ENCODE measurements at places on chromosomes 4 and X.

GRCh38 chr4:87058356-87059073 lies 123.7 kb downstream of the AFF1 start:
- DNase-seq: no peak

GRCh38 chrX:3451571-3451970 lies 105.1 kb upstream of the MXRA5 start:
- no peak for DNase-seq

GRCh38 chr4:89556601-89557305 lies 249.2 kb upstream of the GPRIN3 start:
- DNase-seq: no peak

DNA sequence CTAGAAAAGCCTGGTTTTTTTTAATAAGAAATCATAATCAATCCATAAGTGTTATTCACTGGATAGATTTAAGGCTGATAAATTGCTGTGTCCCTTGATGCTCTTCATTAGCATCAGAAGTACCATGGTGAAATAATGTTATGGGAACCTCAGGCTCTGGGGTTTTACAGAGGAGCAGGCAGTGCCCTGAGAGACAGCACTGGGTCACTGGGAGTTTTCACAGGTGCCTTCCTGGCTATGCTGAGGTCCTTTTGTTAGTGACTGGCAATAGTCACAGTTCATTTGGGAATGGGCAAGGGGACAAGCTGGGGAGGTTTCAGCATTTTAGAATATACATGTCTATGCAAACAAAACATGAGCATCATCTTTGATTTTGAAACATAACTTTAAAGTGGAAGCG lies 38.6 kb downstream of the ANK2 start:
- DNase-seq: no peak

GRCh38 chrX:140180585-140180984 lies 215.3 kb upstream of the CXorf66 start:
- DNase-seq: no peak

- no peak for DNase-seq
Observed at GRCh38 chr4:156763511-156763910, 208.1 kb downstream of the PDGFC start.

DNA sequence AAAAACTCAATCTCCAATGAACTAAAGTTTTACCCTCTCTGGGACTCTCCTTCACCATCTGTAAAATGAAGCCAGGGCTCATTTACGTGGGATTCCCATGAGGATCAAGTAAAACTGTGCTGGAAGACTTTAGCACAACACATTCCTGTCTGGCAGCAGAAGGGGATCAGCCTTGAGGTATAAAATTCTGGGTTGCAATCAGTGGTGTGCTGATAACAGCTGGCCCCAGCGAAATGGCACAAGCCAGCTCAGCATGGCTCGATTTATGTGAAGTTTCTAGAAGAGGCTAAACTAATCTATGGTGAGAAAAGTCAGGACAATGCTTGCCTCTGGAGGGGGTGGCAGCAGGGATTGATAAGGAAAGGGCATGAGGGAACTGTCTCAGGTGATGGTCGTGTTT lies 28.4 kb downstream of the ZNF630 start:
- DNase-seq: no peak

DNA sequence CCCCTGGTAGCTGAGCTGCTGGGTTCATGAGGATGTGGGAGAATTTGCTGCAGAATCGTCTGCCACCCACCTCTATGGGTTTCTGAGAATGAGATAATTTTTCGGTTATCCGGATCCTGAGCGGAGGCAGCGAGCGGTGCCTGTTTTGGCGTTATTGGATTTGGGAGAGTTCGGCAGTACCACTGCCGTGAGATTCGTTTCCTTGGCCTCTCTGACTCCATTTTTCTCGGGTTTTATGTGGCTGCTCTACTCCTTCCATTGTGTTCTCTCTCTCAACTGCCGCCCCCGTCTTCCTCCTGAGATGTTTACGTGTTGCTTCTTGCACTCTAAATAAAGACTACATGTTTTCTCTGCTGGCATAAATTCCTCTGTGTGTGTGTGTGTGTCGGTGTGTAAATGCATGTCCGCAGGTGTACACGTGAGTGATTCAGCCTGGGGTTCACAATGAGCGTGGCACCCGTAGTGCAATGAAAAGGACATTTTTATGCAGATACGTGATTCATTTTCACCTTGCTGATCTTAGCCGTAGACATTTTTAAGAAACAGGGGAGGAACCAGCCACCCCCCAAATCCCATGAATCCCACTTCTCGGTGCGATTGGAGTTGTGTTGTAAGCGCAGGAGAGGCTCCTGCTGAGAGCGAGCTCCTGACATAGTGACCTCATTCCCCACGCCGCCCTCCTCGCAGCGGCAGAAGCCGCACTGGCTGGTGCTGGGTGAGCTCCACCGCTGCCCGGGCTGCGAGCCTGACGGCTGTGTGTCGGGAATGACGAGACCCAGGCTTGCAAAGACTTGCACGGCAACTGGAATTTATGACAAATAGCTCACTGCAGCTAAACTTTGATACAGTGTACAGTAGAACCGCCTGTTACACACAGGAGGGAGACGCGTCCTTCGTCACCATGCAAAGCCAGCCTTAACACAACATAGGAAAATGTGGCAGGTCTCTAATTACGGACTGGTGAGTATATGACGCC lies 82.2 kb downstream of the STOX2 start:
- no peak for DNase-seq

DNA sequence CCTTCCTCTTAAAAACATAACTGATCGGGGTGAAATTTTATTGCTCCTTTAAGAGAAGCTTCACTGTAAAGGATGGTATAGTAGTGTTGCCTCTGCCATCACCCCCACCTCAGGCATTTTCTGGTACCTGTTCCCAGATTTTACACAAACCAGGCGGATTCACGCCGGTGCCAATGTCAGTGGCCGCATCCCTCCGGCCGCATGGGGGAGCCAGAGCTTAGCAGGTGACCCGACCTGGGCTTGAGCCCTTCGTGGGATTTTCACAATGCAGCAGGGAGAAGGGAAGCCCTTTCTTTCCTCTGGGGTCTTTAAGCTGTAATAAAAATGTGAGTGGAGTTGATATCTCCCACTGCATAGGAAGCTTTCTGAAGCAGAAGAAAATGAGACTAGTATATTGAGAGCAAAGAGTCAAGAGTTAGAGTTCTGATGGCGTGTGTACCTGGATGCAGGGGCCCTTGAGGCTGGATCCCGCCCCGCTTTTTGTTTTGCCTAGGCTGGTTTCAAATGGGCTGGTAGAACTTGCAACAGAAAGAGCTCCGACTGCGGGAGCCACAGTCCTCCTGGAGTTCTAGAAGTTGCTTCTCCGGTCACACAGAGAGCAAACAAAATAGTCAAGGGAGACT lies 59.4 kb downstream of the POLR2B start:
- no peak for DNase-seq

DNA sequence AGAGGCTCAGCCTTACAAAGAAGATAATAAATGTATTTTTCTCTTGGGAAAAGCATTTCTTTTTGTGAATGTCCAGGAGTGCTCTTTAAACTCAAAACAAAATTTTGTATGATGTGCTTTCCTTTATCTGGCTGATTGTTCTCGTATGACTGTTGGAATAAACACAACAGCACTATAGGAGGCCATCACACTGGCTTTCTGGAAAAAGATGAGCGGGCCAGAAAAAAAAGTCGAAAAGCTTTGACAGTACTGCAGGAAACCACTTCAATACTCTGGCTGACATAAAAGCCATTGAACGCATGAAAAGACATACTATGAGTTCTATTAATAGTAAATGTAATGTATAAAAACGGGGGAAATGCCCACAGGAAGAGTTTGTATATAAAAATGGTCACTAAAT lies 64.7 kb upstream of the CTSO start:
- no peak for DNase-seq

DNA sequence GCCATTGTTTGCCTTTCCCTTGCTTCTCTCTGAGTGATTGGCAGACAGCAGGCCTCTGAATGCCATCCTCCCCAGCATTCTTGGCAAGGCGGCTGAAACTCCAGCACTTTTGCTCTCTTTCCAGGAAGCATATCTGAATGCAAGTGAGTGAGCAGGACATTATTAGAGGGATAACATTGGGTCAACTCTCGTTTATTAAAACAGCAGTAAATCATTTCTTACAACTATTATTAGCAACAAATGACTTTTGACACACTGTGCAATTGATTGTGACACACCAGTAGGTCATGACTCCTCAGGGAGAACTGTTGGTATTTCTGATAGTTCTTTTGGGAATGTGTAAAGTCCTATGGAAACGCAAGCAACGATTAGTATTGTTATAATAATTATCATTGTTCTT lies 103.8 kb downstream of the EFNB1 start:
- no peak for DNase-seq

DNA sequence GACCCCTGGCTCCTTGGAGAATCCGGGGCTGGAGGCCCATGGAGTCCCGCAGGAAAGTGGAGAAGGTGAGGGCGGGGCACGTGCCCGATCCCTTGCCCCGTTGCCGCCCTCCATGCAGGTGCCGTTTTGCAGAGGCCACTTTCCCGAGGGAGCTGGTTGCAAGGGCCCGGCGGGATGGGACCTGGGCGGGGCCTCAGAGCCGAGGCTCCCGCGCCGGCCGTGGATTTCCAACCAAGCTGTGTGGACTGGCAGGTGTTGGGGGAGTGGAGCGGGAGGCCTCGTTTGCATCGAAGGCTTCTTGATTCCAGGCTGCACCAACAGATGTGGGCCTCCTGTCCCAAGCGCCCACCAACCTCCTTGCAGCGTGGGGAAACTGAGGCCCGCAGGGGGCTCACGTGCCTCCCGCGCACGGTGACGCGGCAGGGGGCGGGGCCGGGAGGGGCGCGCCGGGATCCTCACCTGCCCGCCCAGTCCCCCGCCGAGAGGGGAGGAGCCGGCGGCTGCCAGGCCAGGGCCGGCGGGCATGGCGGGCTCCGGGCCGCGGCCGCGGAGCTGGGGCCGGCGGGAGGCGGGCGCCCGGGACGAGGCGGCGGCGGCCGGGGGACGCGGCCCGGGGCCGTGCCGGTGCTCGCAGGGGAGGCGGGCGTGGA lies 24.9 kb downstream of the SH3BP2 start:
- no peak for DNase-seq

- DNase-seq: no peak
Observed at GRCh38 chr4:71221510-71222466, 117.0 kb upstream of the SLC4A4 start.

DNA sequence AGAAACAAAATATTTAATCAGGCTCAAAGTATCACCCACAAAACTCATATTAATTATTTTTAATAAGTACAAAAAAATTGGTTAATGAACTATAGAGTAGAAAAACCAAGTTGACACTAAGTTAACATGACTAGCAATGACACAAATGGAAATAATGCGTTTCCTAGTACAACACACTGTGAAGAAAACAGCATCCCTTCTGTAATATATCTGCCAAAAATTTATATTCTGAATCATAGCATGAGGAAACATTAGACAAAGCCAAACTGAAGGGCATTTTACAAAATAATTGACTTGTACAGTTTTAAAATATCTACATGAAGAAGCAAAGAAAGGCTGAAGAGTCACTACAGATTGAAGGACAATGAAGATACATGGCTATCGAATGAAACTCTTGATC lies 477.6 kb upstream of the INTU start:
- DNase-seq: no peak

Measured in activated T-cell treated with anti-CD3 and anti-CD28 coated beads for 1 hour (primary cell).